ENCODE measurements at places on chromosomes 6 and 20.

DNA sequence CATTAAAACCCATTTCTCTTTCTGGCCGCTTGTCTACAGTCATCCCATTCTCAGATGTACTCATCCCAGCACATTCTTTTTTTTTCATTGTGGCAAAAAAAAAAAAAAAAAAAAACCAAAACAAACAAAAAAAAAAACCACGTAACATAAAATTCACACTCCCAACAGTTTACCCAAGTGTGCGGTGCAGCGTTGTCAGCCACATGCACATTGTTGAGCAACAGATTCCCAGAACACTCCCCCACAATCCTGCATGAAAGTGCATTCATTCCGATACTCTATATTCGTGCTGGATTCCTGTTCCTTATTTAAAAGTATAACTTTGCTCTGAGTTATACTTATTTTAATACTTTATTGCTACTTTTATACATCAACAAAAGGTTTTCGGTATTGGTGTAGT, 96.0 kb downstream of the SASH1 start:
- DNase-seq = no peak

GRCh38 chr6:27742833-27743573, 169.2 kb downstream of the OR2B2 start:
- DNase-seq = no peak

GRCh38 chr6:84764332-84765049, at the start of gene TBX18:
TBX18 (minus strand) TSS chr6:84764598; CDS start chr6:84764181, 417 bp downstream.
- DNase-seq = peak; percentile 98

GRCh38 chr6:156423075-156423474, 354.1 kb upstream of the ARID1B start:
- no peak for DNase-seq

DNA sequence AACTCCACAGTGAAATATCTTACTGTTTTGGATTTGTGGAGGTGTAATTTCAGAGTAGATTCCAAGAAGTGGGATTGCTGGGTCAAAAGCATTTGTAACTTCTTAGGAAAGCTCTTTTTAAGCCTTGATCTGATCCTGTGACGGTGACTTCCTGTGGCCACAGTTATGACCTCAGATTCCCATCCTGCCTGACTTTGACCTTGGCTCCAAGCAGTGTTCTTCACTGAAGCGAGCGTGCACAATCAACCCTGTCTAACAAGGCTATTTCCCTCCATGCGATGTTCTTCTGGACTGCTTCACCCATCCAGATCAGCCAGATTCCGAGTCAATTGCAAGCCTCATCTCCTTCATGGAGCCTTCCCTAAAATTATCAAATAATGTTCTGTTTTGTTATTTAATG, 102.5 kb upstream of the RNF24 start:
- DNase-seq = no peak

All from AG09309 (cell line).